SIG-M5 (cell line): ENCODE measurements at places on chromosomes 3 and 15.

GRCh38 chr3:50003216-50003615 is 63.3 kb downstream of the RBM6 start:
- DNase-seq, result no peak

DNA sequence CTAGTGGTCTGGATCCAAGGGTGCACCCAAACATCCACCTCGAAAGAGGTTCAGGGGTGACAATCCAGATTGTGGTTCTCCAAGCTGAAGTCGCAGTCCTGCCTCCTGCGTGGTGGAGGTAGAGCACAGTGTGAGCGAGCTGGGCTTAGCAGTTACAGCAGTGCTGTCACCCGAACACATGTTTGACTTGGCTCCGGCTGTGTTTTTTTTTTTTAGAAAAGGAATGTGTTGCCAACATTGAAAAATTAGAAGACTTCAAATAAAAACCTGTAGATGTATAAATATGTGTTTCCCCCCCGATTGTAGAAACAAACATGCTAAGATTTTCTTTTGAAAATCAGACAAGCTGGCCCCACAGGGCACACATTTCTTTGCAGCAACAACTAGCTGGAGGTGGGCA is 530.8 kb downstream of the SHQ1 start:
- DNase-seq, result no peak

- DNase-seq, result no peak
Observed at GRCh38 chr3:18446149-18446825, 21.1 kb upstream of the SATB1 start.

DNA sequence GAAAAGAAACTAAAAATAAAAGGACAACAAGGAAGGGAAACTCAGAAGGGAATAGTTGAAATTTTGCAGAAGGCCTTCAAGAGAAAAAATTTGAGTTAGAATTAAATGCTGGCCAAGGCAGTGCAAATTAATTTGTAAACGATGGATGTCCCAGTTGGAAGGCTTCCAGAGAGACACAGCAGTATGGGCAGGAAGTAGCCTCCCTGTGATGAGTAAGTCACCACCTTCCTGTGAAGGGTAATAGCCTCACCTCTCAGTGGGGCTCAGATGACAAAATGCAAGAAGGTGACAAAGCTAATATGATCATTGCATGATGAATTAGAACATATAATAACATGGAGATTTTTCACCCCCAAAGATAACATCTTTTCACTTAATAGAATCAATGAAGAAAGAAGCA is 27.3 kb upstream of the TMCO5A start:
- DNase-seq, result no peak

DNA sequence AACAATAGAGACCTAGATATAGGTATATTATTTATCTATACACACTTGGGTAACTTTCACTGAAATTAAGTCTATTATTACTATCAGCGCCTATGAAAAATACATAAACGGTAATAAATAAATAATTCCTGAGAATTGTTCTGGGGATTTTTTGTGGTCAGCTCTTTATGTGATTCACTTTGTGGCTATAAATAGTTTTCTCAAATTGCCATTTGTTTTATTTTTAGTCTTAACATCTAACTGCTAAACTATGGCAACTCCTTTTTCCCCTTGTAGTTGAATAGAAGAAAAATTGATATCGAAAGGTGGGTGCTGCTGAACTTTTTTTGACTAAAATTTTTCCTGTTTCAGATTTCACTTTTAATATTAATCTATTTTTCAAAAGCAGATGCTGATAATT is 189.0 kb downstream of the VGLL3 start:
- DNase-seq, result no peak

- no peak for DNase-seq
Observed at GRCh38 chr3:78112291-78113010, 1072.6 kb downstream of the ROBO2 start.

DNA sequence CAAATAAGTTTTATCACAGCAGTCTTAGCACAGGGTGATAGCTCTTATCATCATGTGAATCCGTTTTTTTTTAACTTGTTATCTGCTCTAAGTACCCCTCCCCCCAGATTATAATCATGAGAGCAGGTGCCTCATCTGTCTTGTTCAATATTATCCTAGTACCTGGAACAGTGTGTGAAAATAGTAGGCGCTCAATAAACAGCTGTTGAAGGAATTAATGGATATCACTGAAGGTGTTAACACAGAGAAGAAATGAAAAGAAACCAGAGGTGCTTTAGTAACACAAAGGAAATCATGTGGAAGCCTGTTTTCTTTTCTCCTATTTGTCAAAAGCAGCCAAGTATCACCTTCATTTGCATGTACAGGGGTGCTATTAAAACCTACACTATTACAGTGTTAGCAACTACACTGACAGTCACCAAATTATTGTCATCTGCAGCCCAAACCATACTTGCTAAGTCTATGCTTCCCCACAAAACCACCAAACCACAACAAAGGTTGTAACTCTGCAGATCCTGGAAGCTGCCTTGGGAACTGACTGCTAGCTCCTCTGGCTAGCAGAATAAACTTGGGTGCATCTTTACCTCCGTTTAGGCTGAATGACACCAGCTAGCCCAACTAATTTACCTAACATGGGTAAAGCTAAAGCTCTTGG is 2.9 kb downstream of the XPC start:
- no peak for DNase-seq

- DNase-seq, result no peak
Observed at GRCh38 chr15:40064231-40064894, 25.4 kb upstream of the SRP14 start.

GRCh38 chr3:27526614-27527315 is 42.6 kb upstream of the SLC4A7 start:
- no peak for DNase-seq

GRCh38 chr15:94749811-94750617 is 518.7 kb downstream of the MCTP2 start:
- no peak for DNase-seq
